ENCODE measurements at places on chromosomes 5 and 9.

DNA sequence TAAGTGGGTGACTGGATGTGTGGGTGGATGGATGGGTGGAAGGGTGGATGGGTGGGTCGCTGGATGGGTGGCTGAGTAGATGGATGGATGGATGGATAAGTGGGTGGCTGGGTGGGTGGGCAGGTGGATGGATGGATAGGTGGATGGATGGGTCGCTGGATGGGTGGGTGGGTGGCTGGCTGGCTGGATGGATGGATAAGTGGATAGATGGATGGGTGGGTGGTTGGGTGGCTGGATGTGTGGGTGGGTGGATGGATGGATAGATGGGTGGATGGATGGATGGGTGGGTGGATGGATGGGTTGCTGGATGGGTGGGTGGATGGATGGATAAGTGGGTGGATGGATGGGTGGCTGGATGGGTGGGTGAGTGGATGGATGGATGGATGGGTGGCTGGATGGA lies 27.3 kb upstream of the CEP72 start:
- DNase-seq = no peak

DNA sequence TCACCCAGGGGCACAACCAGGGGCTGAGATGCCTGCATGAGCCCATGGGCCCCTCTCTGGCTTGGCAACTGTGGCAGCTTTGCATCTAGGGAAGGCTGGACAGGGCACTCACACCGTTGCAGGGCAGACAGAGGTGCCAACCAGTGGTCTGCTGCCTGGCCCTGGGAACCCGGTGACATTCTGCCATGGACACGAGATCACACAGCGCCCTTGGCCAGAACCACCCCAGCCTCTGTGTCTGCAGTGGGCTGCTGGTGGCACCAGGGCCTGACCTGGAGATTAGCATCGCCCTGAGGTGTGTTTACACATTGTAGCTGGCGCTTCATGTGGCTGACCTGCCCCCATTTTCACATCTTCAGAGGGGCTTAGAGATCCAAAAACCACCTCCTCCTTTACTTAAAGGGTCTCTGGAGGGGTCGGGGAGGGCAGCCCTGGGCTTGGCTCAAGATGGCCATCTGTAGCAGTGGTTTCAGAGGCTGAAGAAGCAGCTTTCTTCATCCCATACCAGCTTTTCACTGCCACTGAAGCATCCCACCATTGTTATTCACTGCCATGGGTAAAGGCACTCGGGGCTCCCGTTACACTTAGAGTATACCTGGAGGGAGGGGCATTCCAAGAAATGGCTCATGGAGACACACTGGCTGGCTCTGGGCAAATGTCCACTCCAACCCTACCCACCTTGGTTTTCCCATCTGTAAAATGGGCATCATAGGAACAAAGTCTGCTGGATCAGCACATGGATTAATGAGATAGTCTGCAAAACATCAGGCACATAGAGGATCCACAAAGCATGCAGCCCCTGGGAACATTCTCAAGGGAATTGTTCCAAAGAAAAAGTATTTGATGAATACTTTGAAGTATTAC lies 11.4 kb downstream of the DCANP1 start:
- no peak for DNase-seq

DNA sequence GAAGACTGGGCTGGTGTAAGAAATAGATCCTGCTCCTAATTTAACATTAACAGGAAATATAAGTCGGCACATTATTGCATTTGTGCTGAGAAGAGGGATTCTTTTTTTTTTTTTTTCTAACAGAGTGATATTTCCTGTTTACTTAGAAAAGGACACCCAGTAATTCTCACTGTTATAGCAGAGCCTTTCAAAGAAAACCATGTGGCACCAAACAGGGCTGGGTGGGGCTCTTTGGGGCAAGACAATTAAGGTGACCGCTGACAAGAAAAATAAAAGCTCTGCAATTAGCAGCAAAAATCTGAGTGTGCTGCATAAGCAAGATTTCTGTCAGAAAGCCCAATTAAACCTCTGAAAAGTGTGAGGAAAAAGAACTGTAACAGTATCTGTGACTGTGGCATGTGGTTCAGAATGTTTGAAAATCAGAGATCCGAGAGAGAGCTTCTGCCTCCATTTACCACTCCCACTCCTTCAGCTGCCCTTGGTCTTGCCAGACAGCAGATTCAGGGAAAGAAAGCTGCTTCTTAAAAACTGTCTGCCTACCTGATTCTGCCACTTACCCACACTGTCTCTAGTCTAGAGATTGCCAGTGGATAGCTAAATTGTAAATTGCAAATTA lies 77.1 kb upstream of the IQGAP2 start:
- DNase-seq = no peak

DNA sequence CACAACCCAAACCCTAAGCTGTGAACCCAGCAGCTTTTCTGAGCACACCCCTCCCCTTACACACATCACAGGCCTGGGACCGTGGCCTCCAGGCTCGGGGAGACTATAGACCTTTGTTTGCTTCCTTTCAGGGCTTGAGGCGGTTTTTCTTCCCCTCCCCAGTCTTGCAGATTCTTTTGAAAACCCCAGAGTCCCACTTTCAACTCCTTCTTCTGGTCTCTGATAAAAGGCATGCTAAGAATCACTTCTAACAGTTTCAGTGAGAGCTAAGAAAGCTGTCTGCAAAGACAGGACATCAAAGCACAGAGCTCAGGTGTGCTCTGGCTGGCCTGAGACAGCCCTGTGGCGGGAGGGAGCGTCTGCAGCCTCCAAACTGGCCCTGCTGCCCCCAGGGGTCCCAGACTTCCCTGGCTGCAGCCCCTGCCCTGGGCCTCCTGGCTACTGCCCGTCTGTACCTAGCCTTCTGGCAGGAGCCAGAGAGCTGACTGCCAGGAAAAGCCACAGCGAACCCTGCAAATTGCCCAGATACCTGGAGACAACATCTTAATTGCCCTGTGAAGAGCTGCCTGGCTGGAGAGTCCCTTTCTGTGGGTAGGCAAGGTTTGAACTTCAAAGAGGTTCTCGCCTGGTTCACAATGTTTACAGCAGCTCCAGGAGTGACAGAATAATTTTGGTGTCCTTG lies 138.9 kb downstream of the GADD45G start:
- no peak for DNase-seq

GRCh38 chr9:110808599-110808980 lies 140.0 kb downstream of the MUSK start:
- no peak for DNase-seq

DNA sequence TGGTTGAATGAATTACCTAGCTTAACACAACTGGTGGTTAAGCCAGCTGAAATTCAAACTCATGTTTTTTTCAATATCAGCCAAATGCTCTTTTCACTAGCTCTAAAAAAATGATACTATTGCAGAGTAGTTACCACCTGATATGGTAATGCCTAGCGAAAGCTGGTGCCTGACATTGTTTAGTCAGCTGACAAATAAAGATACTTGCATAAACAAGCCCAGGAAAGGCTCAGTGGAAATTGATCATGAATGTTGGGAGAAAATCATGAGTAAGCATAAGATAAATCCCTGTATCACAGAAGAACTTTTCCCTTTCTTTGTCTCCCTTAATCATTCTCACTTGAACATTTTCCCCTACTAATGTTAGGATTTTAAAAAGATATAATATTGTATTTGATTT lies 54.6 kb downstream of the FGF10 start:
- DNase-seq = no peak

DNA sequence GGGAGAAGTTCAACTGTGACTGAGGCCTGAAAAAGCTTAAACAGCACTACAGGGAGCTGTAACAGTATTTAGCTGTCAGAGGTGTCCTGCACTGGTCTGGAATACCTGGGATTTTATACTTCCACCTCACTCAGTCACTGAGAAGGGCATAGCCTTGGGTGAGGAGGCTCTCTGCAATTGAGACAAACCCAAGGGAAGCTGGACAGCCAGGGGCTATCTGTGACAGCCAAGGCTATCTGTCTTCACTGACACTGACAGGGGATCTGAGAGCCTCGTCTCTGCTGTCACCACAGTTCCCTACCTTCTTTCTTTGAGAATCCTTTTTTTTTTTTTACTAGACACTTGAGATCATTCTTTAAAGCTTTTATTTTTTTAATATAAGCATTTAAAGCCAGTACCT lies 356.2 kb upstream of the CD180 start:
- no peak for DNase-seq

DNA sequence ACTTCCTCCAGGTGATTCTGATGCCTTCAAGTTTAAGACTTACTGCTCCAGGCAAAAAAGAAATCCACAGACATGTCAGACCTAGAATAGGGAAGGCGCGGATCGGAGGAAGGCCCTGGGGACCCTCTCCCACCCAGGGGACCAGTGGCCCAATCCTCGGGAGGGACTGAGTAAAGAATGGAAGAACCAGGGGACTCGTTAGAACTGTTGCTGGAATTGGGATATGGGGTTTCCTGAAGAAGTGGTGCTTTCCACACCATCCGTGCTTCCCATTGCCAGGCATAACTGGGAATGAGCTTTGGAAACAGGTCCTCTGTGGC lies 63.8 kb upstream of the SLC25A51 start:
- DNase-seq = no peak

DNA sequence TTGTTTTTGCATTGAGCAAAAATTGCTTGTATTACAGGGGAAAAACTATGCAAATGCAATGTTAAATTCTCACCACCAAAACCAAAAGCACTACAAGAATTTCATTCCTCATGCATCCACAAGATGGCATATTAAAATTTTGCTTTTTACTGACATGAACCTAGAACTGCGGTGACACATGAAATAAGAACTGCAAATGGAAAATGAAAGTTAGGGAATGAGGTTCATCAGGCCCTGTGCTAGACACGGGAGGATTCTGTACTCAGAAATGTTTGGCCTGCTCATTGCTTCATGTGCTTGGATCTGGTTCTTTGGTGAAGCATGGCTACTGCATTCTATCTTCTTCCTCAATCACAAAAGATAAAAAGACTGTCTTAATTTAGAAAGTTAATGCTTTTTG lies 9.1 kb upstream of the RFK start:
- peak; percentile 89 for DNase-seq

GRCh38 chr9:115628426-115628825 lies 510.5 kb upstream of the TNC start:
- DNase-seq = no peak

- no peak for DNase-seq
Measured at GRCh38 chr9:38112049-38112448, 43.0 kb upstream of the SHB start.

DNA sequence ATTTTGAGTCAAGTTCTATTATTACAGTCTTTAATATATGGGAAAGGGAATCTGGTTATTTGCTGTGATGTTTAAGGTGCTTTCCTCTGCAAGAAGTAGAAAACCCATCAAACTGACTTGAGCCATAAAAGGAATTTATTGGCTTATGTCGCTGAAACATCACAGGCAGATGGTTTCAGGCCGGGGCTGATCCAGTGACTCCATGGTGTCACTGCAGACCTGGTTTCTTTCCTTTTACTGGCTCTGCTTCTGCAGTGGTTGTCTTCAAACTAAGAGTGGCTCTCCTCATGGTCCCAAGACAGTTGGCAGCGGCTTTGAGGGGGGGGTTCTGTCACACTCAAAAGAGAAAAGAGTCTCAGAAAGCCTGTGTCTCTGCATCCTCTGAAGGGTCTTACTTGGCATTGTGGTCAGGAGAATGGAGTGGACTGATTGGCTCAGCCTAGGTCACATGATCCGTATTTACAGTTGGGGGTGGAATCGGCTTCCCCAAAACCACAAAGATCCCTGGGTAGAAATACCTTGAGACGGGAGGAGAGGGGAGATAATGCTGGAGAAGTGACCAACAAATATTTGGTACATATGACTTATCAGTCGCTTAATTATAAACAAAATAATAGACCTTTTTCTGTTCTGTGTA lies 106.3 kb downstream of the DAPK1 start:
- no peak for DNase-seq

DNA sequence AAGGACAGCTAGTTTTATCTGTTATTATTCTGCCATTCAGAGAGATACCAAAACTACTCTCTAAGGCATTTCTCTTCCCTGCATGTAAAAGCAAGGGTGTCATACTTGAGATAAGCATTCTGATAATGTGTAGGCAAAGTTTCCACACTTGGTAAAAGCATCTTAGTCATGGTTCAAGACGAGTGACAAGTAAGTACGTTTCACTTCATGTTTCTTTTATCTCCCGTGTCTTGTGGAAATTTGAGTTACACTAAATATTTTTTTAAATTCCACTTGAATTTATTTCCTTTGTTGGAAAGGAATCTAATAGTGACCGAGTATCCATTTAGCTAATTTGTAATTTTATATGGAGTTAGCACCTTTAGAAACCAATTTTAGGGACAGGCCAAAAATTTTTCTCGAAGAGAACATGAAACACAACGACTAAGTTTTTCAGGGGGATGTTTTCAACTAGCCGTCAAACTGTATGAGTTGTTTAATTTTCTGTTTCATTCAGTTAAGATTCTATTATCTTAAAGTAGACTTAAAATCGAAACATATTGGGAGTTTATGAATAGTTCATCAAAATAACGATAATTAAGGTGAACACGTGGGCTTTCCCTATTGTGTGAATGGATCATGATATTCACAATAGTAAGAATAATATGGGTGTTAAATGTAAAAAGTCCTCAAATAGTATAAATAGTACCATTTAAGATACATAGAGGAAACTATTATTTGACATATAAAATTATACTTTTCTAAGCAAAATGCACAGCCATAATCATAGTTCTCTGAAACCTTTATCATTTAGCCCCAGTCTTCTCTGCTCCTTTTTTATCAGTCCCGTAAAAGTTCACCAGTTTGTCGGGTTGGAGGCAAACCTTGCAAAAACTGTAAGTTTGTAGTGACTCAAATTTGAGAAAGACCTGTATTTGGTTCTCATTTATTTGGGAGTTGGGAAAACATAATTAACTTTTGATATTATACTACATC lies 1.6 kb downstream of the RFESD start:
- no peak for DNase-seq

GRCh38 chr9:101437806-101438232 lies 2.2 kb upstream of the ALDOB start:
- DNase-seq = no peak

DNA sequence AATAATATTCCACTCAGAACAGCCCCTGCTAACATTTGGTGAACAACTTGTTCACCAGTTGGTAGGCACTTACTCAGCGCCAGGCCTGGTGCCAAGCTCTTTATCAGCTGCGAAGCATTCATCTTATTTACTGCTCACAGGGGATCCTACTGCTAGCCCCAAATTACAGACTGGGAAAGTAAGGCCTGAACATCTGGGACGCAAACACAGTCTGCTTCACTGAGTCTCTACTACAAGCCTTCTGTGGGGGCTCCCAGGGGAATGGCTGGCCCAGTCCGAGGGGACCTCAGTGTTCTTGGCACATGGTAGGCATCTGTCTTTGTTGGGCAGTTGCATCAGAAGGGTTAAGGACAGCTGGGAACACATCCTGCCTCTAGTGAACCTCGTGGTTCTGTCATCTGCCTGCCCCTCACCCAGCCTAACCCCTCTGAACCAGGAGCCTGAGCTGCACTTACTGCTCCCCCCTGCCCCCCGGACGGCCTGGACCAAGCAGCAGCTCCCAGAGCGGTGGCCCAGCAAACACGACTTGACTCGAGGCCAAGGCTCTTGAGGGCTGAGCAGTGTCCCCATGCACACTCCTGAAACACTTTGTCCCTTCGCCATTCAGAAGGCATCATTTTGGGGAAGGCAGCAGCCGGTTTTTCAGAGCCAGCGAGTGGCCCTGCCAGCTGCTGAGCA lies at the start of gene PHYHD1:
Gene PHYHD1, plus strand, starts transcription at position 602 of the 678 bp plus-strand sequence. CDS start 1,342 bp downstream, outside the sequence.
- DNase-seq = no peak

GRCh38 chr5:139501381-139501780 lies 18.8 kb upstream of the STING1 start:
- peak; percentile 63 for DNase-seq

Measured in Kasumi-1 (cell line).